Astrocyte of the cerebellum (primary cell): ENCODE measurements at places on chromosomes 16 and 17.

- no peak for DNase-seq
These were observed 5.1 kb downstream of the RNF112 start for GRCh38 chr17:19415806-19416775.

DNA sequence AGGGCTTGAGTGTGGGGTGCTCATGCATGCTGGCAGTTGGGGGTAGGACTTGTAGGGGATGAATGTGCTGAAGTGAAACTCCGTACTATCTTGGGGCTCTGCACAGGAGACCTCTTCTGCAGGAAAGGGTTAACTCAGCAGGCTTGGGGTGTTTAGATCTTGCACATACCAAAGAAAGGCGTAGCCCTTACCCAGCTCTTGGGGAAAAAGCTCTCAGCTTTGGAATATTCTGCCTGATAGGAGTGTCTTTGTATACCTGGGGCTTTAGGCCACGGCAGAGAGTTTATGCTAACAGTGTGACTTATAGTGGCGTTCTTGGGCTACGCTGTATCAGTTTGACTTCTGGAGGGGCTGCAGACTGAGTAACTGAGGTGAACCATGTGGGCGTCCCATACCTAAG lies 21.1 kb downstream of the KRT25 start:
- no peak for DNase-seq

DNA sequence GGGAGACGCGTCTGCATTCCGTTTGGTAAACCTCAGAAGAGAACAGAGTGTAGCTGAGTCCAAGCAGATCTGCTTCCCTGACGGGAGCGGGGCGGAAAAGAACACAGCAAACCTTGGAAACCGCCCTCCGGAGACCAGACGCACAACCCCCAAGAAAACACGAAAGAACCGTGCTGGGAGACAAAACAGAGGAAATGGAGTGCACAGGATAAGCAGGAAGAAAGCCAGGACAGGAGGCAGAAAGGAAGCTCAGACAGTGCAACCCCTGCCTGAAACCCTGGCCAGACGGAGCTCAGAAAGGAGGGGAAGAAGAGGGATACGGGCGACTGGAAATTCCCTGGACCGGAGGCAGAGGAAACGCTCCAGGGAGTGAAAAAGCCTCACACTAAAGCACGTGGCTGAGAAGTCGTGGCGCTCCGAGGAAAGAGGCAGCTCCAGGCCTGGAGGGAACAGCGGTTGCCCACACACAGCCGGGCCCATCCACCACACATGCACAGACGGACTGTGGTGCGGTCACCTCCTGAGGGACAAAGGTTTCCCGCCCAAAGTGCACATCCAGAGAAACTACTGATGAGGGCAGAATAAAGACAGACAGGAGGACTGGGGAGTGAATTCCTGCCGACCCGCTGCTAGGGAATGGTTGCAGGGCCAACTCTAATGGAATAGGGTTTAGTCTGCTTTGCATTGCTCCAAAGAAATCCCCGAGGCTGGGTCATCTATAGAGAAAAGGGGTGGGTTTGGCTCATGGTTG lies 10.2 kb downstream of the DPEP1 start:
- DNase-seq, result no peak

GRCh38 chr17:19708431-19709175 lies 7.8 kb downstream of the SLC47A2 start:
- DNase-seq, result no peak

GRCh38 chr17:35912339-35912912 lies 18.1 kb downstream of the RDM1 start:
- no peak for DNase-seq
